ENCODE measurements at places on chromosomes 11 and 22.
A peak's percentile ranks its signal among the peaks of the same experiment; 100 is the strongest.

DNA sequence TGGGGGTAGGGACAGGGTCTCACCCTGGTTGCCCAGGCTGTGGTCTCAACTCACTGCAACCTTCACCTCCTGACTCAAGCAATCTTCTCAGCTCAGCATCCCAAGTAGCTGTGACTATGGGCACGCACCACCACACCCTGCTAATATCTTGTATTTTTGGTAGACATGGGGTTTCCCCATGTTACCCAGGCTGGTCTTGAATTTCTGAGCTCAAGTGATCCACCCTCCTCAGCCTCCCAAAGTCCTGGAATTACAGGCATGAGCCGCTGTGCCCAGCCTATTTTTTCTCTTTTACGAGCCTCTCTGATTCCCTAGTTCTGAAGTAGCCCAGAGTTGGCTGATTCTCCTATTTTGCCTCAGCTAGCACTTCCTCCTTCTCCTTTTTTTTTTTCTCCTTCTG lies 83.6 kb downstream of the ZNF280B start:
- DNase-seq, result no peak

- no peak for DNase-seq
These were observed 3.0 kb upstream of the MUC2 start for GRCh38 chr11:1071571-1072115.

GRCh38 chr22:50084614-50085021 lies 608 bp downstream of the MLC1 start:
- no peak for DNase-seq

- peak; percentile 48 for DNase-seq
These were observed 30.4 kb downstream of the PAAF1 start for GRCh38 chr11:73907191-73907590.

GRCh38 chr11:6437993-6438392 lies 2.8 kb downstream of the HPX start:
- DNase-seq, result no peak

GRCh38 chr11:8930456-8931175 lies 2.1 kb downstream of the C11orf16 start:
- no peak for DNase-seq
